ENCODE measurements at places on chromosomes 2 and 18. TPM values are rescaled to one million over a fixed set of nuclear protein-coding genes. Genes with fewer than 3 reads are reported as not detected.

SIGLEC15 gene
- total RNA-seq, result 0.35 TPM

CNTNAP5 gene
- total RNA-seq, result not detected

BBS5 gene
- 7.0 TPM for total RNA-seq

DNA sequence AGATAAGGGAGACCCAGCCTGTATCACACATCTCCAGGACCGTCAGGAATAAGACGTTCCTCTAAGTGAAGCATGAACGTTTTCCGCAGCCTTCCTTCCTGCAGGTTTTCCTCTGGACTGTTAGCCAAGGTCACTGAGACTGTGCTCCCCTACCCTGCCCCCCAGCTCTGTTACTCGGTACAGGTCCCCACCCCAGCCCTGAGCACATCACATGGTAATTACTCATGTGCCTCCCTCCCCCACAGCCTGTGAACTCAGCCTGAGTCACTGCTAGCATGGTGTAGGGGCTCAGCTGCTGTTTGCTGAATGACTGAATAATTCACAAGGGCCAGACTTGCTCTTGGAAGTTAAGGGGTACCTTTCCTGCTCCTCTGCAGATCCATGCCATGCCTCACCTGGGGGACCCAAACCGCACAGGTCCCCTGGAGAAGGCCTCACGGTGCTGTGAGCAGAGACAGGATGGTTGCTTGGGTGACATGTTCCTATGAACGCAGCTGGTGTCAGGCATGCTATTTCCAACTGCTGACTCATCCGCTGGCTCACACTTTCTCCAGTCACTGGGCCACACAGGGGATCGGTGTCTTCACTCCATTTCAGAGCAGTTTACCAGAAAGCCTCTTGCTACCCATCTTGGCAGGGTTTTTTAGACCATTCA is 88.2 kb downstream of the PLB1 start:
- H3K4me1 ChIP-seq, result no peaks in the 10 kb centered on the region
- H3K27ac ChIP-seq, result peak overlapping the region; percentile 32
- H3K27me3 ChIP-seq, result no peaks in the 10 kb centered on the region
- no peak overlapping the region for H3K4me3 ChIP-seq

DNA sequence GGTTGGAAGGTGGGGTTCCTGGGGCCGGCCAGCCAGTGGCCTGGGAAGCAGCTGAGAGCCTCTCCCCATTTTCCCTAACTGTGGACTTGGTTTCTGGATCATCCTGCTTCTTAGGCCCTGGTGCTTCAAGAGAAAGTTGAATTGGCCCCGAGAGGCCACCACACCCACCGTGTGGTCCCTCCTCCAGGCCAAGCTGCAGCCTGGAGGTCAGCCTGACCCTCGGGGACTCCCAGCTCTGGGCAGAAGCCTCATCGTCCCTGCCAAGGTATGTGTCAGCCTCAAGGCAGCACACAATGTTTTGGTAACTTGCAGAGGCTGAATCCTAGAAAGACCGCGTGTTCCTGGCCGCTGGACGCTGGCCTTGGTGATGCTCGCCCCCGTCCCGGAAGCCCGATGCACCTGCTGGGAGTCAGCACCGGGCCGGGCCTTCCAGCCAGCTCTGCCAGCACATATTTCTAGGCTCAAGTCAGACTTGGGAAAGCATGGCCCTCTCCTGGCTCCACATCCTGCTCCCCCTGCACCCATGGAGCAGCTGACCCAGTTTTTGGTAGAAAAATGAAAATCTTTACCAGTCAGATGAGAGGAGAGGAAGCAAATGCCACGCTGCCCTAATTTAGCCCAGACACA is 72.6 kb downstream of the ACTR2 start:
- H3K27ac ChIP-seq, result peak overlapping the region; percentile 73
- peak; percentile 67 for DNase-seq
- H3K4me1 ChIP-seq, result peaks cover 34% of the 10 kb centered on the region
- H3K4me3 ChIP-seq, result peak overlapping the region; percentile 19

DNA sequence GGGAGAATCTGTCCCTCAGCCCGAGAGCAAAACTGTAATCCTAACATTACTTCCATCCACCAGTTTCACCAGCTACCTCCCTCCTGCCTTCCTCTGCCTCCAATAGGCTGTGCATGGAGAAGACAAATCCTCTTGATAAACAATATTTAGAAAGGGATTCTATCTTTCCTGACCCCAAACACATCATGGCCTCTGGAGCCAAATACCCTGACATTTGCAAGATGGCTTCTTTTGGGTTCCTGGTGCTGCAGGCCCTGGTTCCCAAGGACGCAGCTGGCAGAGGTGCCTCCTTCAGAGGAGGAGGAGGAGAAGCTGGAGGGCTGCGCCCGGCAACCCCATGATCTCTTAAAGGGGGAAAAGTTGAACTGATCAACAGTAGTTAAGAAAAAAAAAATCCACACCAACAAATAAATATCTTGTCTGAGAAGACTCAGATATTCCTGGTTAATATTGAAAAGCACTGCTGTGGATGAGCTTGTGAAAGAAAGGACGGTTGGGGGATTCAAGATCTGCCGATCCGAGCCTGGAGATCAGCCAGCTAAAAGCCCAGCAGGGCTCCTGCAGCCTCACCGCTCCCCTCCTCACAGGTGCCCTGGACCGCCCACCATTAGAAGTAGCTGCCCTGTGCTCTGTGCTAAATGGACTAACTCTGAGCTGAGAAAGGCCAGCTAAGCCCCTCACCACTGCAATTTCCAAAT is 116.8 kb downstream of the MSH2 start:
- no peak overlapping the region for H3K4me3 ChIP-seq
- peaks cover 18% of the 10 kb centered on the region for H3K27me3 ChIP-seq
- no peak overlapping the region for H3K27ac ChIP-seq

DNA sequence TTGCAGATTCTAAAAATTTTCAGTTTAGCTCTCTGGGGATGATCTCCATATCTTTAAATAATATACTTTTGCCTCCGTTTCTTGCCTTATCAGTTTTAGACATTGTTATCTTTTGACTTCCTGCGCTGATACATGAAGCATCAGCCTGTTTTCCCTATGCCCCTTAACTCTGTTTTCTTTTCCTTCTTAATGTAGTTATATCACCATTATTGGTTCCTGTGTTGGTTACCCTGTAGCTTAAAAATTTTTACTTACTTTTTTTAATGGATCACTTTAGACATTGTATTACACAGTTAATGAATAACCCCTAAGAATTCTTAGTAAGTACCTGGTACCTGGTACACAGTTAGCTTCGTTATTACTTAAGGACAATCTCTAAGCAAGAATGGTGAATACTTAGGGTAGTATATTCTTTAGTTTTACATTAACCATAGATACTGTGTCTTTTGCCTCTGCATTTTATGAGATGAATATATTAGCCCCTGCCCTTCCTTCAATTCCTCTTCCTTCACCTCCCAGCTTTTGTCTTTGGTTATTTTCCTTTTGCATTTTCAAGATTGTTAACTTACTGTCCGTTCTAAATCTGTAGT is 40.9 kb downstream of the BABAM2 start:
- no peaks in the 10 kb centered on the region for H3K4me1 ChIP-seq
- peaks cover 6% of the 10 kb centered on the region for H3K36me3 ChIP-seq
- H3K4me3 ChIP-seq, result no peak overlapping the region
- H3K27me3 ChIP-seq, result no peaks in the 10 kb centered on the region

DNA sequence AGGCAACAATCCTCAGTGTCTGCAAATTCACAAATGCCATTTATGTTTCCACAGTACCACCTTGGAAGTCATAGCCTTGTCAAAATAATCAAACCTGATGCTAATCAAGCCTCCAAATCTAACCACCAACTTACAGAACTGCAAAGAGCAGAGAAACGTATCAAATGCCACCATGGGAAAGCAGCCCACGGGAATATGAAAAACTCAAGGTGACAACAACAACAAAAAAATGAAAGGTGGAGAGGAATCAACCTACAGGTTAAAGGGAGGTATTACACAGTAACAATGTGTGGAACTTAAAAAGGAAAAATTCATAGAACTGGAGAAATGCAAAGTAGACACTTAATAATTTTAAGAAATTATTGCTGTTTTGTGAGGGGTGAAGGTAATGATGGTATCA is 46.7 kb downstream of the CD226 start:
- H3K27ac ChIP-seq, result no peak overlapping the region
- DNase-seq, result no peak
- H3K4me3 ChIP-seq, result no peak overlapping the region
- no peaks in the 10 kb centered on the region for H3K36me3 ChIP-seq
- H3K27me3 ChIP-seq, result no peaks in the 10 kb centered on the region
- no peaks in the 10 kb centered on the region for H3K4me1 ChIP-seq

DNA sequence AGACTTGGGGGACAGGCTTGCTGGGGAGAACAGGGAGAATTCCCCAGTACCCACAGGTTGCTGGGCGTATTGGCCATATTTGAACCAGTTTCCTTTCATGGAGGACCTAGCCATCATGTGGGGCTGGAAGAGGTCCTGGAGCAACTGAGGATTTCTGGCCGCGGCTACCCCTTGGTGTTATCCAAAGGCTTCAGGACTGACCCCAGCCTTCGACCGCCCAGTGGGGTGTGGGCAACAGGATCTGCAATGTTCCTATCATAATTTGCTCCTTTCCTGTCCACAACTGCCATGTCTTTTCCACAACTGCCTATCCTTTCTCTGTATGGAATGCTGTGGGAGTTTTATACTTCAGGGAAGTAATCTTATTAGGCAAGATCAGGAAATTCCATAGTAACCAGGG is 1053.6 kb upstream of the SLC39A10 start:
- no peaks in the 10 kb centered on the region for H3K4me1 ChIP-seq
- H3K4me3 ChIP-seq, result no peak overlapping the region
- no peak overlapping the region for H3K27ac ChIP-seq
- H3K36me3 ChIP-seq, result no peaks in the 10 kb centered on the region
- DNase-seq, result no peak
- H3K27me3 ChIP-seq, result no peaks in the 10 kb centered on the region

DNA sequence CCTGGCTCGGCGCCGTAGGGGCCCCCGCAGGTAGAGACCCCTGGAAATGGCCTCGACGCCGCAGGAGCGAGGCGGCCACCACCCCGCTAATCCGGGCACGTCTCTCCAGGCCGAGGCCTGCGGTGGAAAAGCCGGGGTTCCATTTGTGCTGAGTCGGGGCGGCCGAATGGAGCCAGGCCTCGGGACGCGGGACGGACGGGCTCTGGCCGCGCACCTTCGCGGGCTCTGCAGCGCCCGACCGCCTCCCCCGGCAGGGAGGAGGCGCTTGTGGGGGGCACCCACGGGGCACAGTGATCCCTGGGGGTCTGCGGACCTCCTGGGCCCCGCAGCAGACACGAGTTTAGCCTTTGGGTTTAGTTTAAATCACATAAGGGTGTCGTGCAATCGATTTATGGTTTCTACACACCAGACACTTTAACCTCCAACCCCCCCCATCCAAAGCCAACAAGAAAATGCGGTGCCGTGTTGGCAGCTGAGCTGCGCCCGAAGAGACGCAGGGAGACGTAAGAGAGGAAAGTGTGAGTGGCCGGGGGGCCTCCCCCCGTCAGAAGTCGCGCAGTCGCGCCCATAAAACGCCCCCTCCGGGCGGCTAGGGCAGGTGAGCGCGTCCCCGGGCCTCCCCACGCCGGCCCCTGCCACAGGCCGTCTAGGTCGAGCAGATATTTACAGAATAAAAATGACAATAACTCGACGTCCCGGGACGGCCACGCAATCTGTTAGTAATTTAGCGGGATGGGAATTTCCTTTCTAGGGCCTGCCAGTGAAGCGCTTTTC is 1.0 kb upstream of the NFATC1 start:
- H3K4me1 ChIP-seq, result peaks cover 33% of the 10 kb centered on the region
- no peak for DNase-seq
- no peaks in the 10 kb centered on the region for H3K36me3 ChIP-seq
